NCI-H446 (cell line): ENCODE measurements at places on chromosomes 7 and 10.

DNA sequence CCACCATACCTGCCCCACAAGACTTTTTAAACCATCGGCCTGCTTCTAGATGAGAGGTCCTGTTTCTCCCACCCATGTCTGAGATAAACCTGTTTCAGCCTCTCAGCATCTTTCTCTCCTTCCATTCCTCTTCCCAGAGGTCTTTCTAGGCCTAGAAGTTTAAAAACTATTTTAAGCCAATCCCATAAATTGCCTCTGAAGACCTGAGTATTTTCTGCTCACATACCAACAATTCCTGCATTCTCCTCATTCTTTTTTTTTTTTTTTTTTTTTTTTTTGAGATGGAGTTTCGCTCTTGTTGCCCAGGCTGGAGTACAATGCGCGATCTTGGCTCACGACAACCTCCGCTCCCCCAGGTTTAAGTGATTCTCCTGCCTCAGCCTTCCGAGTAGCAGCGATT, 262.9 kb upstream of the AUTS2 start:
- no peak for DNase-seq

GRCh38 chr7:36393826-36394225, 4.2 kb downstream of the ANLN start:
- no peak for DNase-seq

DNA sequence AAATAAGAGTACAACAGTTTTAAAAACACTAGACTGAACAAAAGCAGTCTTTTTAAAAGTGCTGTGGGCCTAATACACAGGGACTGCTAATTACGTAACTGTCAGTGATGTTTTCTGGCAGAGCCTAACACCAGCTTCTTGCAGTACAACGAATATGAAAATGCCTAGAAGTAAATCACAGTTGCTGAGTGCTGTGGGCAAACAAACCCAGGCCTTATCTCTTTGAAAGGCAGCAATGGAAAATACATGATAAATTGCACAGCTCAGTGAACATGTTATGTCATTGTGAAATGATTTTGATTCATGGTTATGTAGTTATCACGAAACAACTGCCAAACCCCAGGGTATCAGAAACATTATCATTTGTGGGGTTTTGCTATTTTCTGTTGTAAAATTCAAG, 428.4 kb downstream of the GFRA1 start:
- DNase-seq = no peak

GRCh38 chr10:73552819-73553715, 38.1 kb downstream of the USP54 start:
- no peak for DNase-seq

GRCh38 chr10:106011250-106011649, 1153.3 kb downstream of the SORCS1 start:
- no peak for DNase-seq
